ENCODE measurements at places on chromosomes 7 and 10. TPM values are rescaled to one million over a fixed set of nuclear protein-coding genes. Genes with fewer than 3 reads are reported as not detected.

The SLC18A3 gene
- not detected for total RNA-seq

The MRLN gene
- total RNA-seq: not detected

The ACTL6B gene
- not detected for total RNA-seq

The C7orf57 gene
- total RNA-seq: 2.5 TPM

The EN2 gene
- not detected for total RNA-seq

The FBXL13 gene
- total RNA-seq: 19.4 TPM

The DIP2C gene
- 1.1 TPM for total RNA-seq

The CCDC146 gene
- total RNA-seq: 15.9 TPM

The LIPJ gene
- total RNA-seq: not detected

The R3HCC1L gene
- total RNA-seq: 7.0 TPM

The OR2F1 gene
- total RNA-seq: not detected

DNA sequence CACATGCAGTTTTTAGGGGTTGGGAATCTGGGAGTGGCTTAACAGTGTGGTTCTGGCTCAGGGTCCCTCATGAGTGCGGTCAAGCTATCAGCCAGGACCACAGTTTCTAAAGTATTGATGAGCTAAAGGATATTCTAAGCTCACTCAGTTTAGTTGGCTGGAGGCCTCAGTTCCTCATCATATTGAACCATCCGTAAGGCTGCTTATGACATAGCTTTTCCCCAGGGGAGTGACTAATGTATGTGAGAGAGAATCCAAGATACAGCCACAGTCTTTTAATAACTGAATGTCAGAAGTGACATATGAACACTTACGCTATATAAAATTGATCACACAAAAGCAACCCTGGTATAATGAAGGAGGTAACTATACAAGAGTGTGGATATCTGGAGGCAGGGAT lies 245.3 kb downstream of the POLR1F start:
- DNase-seq: no peak

GRCh38 chr7:147308539-147308938 lies 1191.9 kb downstream of the CNTNAP2 start:
- no peak for DNase-seq

DNA sequence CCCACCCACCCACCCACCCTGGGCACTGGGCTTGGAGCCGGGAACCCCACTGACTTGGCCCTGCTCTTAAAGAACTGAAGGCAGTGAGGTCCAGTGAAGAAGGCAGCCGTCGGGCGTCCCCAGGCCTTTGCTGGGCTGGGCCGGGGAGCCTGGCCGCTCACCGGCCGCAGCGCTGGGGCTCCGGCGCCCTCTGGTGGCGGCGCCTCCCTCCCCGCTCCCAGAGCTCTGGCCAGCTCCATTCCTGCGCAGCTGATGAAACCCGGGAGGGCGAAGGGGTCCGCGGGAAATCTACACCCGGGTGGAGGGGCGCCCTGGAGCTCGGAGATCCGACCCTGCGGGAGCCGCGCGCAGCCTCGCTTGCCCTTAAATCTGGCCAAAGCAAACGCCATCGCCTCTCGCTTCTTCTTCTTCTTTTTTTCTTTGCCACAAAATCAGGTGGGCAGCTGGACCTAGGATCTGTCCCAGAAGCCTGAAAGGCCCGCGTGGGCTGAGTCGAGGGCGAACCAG lies 1.7 kb upstream of the CXCL12 start:
- DNase-seq: no peak

GRCh38 chr7:298743-299142 lies 8.8 kb downstream of the FOXL3 start:
- no peak for DNase-seq

DNA sequence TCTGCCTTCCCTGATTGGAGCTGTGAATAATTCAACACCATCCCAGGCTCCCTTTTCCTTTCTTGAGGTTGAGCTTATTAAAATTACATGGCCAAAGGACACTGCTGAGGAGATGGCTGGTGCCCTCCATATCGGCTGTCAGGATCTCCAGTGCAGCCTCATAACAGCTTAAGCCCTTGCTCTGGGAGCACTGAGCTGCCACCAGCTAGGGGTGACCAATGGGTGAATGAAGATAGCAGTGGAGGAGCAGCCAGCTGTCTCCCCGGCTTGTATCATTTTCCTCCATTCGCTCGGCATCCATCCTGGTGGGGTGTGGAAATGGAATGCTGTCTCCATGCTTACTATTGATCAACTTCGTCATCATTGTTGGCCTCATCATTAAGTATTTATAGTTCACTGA lies 154.6 kb downstream of the TMEM178B start:
- no peak for DNase-seq

DNA sequence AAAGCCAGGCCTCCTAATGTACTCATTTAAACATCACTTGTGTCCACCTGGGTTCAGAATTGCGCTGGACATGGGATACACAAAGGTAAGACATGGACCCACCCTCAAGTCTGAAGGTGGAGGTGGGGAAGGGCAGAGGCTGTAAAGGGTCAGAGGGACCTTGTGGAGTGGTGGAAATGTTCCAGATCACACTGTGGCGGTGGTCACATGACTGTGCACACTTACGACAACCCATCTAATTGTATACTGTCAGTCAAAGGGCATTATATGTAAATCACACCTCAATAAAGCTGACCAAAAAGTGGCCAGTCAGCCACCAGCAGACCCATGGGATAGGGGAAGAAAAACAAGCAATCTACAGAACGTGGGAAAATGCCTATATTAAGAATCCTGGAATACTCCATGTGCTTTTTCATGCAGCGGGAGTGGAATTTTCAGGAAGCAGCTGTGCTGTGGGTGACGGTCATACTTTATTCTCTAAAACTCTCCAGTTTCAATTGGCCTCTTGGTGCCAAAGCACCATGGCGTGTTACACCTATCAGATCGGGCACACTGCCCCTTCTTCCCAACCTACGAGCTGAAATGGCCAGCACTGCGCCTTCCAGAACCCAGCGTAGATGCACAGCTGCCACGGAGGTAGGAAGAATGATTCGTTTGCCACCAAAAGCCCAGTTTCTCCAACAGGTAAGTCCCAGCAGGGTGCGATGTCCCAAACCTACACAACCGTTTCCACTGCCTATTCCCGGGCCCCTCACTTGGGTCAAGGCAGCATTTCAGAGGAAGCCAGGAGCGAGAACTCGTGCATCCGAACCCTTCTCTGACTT lies 69.8 kb downstream of the PRKAG2 start:
- DNase-seq: no peak

GRCh38 chr10:70317272-70317942 lies 33.6 kb upstream of the NPFFR1 start:
- DNase-seq: no peak

GRCh38 chr7:83143107-83143506 lies 19.6 kb downstream of the PCLO start:
- DNase-seq: no peak

- DNase-seq: no peak
Measured at GRCh38 chr7:154777023-154777422, 225.9 kb downstream of the PAXIP1 start.

- DNase-seq: no peak
Measured at GRCh38 chr10:45502458-45502857, 128.4 kb downstream of the ALOX5 start.

GRCh38 chr10:30346131-30346530 lies 2.9 kb downstream of the MTPAP start:
- no peak for DNase-seq

DNA sequence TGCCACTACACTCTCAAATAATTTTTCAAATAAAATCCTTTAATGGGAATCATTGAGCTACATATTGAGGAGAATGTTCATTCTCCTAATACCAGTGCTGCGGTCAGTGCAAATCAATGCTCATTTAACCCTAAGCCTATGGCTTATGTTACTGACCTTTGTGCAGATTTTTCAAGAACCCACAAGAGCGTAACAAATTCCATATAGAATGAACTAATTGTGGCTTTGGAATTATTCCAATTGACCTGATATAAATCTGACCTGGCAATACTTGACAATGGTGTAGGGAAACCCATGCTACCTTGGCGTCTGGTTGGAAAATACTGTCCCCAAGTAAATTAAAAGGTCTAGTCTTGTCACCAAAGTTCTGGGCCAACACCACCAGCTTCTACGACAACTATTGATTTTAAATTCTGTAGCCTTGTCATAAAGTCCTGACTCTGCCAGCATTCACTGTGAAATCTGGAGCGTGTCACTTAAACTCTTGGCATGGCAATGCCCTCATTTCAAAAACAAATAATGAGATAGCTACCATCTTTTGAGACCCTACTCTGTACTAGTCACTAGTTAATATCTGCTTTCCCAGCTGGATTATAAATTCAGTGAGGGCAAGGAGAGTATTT lies 320.9 kb downstream of the AHR start:
- DNase-seq: no peak

DNA sequence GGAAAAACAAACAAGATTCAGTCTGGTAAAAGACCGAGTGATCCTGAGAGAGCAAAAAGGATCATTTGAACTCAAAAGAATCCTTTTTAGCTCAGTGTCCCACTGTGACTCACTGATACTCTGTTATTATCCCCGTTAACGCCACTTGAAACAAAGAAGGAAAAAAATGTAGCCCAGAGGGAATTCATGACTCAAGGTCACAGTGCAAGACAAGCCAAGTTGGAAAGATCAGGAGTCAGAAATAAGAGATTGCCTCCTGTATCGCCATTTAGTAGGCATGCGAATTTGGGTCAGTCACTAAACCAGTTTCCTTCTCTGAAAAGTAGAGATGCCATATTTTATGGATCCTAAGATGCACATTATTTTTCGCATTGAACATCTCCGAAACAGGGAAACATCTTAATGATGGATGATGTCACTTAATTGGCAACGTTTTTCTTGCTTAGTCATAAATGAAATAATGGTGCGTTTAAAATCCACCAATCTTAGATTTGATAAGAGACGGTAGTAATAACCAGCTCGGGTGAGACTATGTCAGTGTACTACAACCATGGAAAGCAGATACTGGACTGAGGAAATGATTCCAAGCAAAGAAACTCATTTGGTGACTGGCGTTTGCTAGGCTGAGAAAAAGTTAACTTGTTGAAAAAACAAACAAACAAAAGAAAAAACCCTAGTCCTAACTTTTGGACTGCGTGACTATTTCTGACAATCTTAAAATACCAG lies 502.0 kb upstream of the CELF2 start:
- no peak for DNase-seq

DNA sequence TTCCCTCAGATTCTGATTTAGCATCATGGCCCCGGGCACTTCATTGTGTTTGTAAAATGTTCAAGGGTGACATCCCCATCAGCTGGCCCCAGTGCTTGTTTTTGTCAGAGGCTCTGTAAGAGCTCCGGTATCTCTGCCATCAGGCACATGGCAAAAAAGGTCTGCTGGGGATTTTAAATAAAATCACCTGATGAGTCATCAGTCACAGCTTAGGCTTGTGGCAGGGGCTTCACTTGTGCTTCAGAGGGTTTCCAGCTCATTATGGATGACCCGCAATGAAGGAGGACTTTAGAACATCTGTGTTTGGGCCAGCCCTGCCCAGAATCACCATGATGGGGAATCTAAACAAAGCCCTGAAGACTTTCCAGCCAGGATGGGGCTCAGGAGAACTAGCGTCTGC lies 259.9 kb downstream of the ZEB1 start:
- DNase-seq: no peak

DNA sequence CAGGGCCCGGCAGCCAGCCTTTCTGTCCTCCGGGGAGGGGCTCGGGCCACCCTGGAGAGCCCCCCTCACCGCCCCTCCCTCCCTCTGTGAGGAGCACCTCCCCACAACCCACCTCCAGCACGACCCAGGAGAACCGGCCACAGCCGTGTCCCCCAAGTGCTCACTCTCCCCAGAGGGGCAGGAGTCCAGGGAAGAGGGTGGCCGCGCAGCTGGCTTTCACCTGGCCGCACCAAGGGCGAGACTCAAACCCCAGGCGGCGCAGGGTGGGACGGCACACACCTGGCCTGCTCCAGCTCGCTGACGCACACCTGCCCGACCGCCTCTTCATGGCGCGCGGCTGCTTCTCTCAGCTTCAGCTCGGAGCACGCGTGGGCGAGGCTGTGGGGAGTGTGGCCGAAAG lies 73.4 kb downstream of the CFAP46 start:
- DNase-seq: no peak

DNA sequence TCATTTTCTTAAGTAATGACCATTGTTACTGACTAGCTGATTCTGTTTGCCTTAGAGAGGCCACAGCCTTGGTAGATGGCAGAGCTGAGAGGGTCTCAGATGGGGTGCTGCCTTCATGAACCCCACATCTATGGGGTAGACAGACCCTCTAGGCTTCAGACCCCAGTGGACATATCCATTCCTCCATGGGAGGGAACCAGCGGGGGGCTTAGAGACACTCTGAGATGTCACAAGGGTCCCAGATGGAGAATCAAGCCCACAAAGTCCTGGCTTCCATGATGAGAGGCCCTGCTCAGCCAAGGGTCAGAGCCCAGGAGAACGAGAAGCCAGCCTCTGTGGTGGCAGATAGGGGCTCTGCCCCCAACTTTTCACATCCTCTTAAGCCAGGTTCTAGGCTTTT lies 408.6 kb downstream of the TCERG1L start:
- DNase-seq: no peak

DNA sequence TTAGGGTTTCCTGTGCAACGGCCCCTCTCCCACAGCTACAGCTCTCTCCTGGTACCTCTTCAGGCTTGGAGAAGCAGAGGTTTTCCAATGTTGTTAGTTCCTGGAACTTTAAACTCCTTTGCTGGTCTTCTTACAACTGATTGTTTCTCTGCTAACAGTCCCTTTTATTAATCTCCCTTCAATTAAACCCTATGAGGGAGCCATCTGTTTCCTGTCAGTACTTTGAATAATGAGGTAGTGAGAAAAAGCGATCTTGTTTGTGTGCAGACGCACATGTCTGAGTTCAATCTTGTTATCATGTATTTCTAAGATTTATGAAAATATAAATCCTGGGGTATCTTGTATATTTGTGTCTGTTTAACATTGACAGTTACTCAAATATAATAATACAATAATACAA lies 102.4 kb downstream of the MDFIC start:
- no peak for DNase-seq

GRCh38 chr10:63228237-63228636 lies 95.1 kb downstream of the NRBF2 start:
- DNase-seq: no peak

GRCh38 chr7:122488241-122488640 lies 183.7 kb upstream of the FEZF1 start:
- DNase-seq: no peak

- no peak for DNase-seq
Measured at GRCh38 chr10:86770412-86770960, 14.1 kb downstream of the BMPR1A start.

- no peak for DNase-seq
Measured at GRCh38 chr7:12674861-12675260, 12.6 kb upstream of the ARL4A start.

DNA sequence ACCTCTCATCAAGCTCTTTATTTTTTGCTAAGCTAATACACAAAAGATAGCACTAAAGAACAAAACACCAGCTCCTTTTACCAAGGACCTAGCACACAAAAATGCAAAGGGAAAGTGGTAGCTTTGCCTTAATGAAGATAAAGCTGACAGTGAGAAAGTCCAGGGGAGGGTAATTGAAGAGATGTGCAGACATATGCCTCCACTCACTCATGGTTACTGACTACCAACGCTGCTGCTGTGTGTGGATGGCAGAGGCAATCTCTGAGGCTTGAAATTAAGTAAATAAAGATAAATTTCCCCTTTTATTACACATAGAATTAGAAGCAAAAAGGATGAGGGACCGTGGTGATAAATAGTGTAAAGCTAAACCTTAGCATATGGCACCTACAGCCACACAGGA lies 87.0 kb downstream of the HGF start:
- DNase-seq: no peak

GRCh38 chr7:37269711-37270508 lies 178.8 kb downstream of the ELMO1 start:
- no peak for DNase-seq

Data from PC-9 (cell line).